ENCODE measurements at places on chromosomes 11 and 22. TPM values are rescaled to one million over a fixed set of nuclear protein-coding genes. Genes with fewer than 3 reads are reported as not detected.

The PDGFB gene
- 17.1 TPM for total RNA-seq

The PACSIN3 gene
- total RNA-seq: 88.1 TPM

The SMIM35 gene
- not detected for total RNA-seq

The RPS3 gene
- total RNA-seq: 2,959 TPM

The OR5A1 gene
- total RNA-seq: not detected

The OR5B17 gene
- total RNA-seq: not detected

The DNAJC24 gene
- 6.5 TPM for total RNA-seq

- DNase-seq: no peak
Measured at GRCh38 chr11:65887723-65888162, 528 bp downstream of the FIBP start.

- DNase-seq: no peak
Measured at GRCh38 chr22:46290843-46291785, 5.6 kb upstream of the GTSE1 start.

DNA sequence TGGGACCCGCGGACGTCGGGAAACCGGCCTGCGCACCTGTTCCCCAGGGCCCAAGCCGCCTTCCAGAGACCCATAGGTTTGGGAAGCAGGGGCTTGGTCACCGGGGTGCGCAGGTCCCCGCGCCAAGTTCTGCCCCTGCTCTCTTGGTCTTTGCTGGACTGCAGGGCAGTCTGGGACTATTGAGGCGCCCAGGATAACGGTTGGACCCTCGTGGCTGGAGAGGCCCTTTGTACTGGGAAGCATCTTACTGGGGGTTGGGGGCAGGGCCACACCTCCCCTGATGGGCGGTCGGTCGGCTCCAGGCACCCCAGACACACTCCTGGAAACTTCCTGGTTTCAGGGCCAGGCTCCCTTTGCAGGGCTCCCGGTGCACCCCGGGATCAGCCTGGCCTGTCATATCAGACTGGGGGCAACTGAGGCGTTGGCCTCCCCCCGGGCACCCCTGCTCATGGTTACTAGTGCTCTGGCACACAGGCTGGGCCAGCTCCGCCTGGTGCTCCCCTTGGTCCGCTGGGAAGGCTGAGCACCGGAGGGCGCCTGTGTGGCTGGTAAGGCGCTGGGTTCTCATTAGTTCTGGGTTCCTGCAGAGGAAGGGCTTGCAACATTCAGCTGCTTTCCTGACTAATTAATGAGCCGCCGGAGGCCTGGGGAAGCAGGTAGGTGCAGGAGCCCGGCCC is 1250.5 kb downstream of the BRD1 start:
- no peak for DNase-seq

DNA sequence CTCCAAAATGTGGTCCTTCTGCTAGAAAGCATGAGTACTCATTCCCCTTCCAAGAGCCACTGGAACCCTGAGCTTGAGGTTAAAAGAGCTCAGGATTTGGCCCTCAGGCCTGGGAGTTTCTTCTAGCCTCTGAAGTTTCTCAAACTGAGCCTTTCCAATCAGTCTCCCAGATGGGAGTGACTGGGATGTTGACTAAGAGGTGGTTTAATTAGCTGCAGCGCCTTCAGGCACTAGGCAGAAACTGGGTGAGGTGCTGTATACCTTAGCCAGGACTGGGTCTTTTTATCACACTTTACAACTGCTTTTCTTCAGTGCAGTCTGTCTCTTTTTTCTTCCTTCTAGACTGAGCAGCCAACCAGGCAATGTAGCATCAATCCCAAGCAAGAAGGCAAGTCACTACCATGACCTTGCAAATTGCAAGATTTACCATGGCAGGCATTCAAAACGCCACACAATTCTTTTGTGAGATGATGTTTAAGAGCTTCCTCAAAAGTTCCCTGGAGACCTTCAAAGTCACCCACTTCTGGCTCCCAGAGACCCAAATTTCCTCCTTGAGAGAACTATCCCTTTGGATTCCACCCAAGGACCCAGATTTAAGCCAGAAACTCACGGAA is 93.0 kb downstream of the SLC1A2 start:
- no peak for DNase-seq

DNA sequence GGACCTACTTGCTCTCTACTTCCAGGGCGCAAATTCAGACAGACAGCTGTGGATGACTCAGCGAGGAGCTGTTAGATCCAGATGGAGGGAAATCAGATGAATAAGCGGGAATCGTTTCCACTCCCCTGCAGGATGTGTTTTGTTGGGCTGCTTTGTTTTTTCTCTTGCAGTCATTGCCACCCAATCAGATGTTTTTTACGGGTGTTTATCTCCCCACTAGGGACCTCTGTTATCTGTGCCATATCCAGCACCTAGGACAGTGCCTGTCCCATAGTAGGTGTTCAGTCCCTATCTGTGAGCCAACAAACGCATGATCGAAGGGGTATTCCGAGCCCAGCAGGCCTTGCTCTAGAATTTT is 51.1 kb upstream of the PARVG start:
- no peak for DNase-seq

DNA sequence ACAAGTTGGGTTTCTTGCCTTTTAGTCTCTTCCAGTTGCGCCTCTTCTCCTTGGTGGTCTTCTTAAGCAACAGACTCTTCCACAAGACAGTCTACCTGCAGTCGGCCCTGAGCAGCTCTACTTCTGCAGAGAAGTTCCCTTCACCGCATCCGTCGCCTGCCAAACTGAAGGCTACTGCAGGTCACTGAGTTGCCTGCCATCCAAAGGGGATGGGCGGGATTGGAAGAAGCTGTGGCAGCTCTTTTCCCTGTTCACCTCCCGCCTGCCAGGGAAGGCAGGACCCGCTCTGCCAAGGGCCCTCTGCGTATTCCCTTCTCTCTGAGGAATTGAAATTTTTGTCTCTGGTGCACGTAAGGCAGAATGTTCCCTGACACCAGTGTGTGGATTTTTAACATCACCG is 9.2 kb upstream of the STT3A start:
- no peak for DNase-seq

- DNase-seq: no peak
Measured at GRCh38 chr11:79419120-79419519, 21.7 kb downstream of the TENM4 start.

DNA sequence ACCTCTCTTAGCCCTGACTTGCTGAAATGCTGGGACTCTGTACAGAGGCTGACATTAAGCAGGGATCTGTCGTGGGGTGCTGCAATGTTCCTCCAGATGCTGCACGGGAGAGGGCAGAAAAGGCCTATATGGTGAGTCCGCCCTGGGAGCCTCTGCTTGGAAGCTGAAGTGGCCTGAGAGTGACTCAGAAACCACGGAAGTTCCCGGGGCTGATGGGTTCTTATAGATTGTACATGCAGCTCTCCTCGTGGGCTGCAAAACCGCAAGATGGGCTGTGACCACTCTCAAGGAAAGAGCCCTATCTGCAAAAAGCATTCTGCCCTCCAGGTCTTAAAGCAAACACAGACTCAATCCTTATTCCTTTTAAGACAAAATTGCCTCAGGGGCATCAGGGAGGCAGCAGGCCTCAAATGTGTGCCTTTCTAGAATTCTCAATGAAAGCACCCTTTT is 5.8 kb upstream of the SLC43A3 start:
- no peak for DNase-seq

GRCh38 chr22:48152164-48152775 is 1389.8 kb downstream of the TBC1D22A start:
- DNase-seq: no peak

GRCh38 chr11:92224054-92224406 is 588 bp upstream of the FAT3 start:
- DNase-seq: no peak

All from G401 (cell line).